Activated CD4-positive, alpha-beta T cell treated with anti-CD3 and anti-CD28 coated beads, Interleukin-2, amount 10 ng/mL, durations not matched to agents 7 days and 5 days (primary cell): ENCODE measurements at places on chromosomes 5 and 9.

GRCh38 chr9:23123048-23123632 is 676.5 kb downstream of the DMRTA1 start:
- no peak for DNase-seq

DNA sequence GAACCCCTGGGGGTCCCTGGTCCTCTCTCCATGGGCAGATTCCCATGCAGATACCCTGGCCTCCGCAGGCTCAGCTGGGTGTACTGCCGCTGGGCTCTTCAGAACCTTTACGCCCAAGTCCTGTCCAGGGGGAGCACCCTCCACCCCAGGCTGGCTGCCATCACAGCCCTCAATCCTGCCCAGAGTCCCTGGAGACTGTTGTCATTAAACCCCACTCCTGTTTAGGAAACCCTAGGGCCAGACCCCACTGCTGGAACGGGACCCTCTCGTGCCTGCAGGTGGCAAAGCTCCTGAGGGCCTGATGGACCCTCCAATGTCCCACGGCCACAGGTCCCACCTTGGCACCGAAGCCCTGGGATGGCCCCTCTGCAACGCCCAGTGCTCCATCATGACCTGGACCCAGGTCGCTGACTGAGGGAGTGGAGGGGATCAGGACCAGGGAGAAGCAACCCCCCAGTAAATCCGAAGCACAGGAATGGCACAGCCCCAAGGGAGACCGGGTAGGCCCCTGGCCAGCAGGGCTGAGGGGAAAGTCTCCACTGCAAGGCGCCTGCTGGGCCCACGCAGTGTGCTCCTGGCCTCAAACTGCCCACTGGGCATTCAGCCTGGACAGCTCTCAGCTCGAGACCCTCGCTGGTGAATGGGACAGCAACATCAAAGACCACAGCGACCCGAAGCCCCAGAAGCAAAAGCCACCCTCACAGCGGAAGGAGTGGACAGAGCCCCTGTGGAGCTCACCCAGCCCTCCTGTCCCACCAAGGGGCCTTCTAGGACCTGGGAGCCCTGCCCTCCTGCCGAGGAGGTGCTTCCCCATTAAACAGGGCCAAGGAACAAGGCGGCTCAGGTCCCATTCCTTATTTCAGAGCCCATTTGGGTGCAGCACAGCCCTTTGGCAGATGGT is 8.3 kb downstream of the ZDHHC11B start:
- DNase-seq = no peak

DNA sequence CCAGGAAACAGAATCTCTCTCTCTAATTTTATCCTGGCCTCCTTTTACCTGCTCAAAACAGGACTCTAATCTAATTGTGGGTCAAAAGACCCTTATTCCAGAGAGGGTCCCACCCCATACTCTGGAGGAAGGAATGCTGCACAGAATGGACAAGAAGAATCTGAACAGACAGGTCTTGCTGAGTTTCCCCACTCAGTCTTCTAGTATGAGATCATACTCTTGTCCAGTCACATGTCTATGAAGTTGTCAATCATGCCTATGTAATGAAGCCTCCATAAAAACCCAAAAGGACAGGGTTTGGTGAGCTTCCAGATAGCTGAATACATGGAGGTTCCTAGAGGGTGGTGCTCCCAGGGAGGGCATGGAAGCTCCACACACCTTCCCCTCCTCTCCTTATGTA is 123.9 kb upstream of the FER start:
- DNase-seq = no peak

DNA sequence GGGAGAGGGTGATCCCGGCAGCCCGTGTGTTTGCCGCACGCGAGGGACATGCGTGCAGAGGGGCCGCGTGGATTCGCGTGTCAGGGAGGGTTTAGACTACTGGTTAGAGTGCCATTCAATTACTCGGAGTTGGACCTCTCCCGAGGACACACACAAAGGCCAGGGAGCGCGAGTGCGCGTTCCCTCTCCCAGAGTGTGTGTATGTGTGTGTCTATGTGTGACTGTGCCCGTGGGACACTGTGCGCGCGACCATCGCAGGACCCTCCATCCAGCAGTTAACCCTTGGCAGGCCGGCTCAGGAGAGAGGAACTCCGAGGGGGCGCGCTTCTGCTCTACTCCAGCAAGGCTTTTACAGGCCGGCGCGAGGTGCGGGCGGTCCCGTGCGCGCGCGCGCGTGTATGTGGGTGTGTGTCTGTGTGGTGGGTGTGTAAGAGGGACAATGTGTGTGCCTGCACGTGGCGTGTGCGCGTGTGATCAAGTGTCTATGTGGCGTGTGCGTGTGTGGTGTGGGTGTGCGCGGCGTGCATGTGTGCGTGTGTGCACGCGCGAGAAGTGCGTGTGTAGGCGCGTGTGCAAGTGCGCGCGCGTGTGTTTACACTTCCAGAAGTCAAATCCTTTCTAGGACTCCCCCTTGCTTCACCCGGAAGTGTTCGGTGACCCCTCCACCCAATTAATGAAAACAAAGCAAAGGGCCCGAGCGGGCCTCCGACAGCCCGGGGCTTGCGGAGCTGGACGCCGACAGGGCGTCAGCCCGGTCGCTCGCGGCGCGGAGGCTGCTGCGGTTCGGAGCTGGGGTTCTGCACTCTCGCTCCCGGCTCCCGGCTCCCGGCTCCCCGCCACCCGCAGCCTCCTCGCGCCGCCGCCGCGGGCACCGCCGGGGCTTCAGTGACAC is 75.3 kb upstream of the TBCA start:
- no peak for DNase-seq

- no peak for DNase-seq
Measured at GRCh38 chr5:133292300-133292699, 240.5 kb downstream of the HSPA4 start.

- DNase-seq = no peak
Measured at GRCh38 chr9:135343136-135343535, 136.4 kb upstream of the PPP1R26 start.

DNA sequence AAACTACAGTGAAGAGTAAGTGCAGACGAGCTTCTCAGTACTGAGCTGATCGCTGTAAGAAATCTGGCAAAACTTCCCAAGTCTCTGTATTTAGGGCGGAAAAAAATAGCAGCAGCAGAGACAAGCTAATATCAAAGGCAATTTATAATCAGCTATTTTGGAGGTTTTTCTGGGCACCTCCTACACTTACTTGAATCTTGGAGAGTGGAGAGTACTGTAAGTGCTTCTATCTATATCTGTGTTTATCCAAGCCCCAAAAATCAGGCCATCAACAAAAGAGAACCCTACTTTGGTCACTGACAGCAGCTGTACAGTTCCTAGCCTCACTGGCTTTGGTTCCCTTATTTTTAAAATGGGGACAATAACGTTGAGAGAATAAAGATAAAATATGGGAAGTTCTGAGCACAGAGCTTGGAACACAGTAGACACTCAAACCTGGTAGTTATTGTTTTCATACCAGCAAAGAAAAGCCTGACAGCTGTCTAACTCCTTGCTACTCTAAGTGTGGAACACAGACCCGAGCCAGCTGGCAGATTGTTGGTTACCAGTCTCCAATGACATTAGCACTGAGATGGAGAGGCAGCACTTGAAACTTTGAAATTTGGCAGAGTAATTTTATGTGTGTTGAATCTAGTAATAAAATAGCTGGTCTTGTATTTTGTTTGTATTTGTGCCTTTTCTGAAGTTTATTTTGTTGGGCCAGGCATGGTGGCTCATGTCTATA is 96.0 kb upstream of the SLC28A3 start:
- DNase-seq = no peak

- DNase-seq = no peak
Measured at GRCh38 chr5:82388181-82388580, 110.0 kb upstream of the RPS23 start.

DNA sequence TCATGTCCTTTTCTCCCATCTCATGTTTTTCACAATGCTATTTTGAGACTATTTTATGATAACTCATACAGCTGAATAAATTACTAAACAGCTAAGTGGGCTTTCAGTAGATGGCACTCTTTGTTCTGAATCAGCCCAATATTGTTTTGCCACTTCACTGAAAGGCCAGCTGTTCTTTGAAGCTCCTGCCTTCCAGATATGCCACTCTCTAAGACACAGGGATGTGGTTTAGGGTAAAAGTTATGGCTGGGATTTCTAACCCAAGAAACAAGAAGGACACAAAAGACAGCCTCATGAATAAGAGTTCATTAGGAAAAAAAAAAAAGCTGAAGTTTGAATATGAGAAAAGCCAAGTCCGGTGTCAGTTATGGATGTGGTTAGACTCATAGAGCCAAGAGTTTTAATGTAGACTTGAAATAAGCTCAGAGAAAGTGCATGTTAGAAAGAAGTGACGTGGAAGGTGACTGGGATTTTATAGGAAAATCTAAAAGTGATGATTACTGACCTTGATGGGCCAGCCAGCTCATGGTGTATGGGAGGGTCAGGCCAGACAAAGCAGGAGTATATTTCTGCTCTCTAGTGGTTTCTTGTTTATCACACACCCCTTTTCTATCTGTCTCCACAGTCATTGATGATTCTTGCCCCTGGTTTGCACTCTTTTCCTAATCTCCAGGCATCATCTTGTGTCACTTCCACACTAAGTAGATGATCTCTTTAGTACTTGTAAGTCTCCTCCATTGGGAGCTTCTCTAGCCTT is 488.5 kb downstream of the NR2F1-AS1 start:
- DNase-seq = no peak

DNA sequence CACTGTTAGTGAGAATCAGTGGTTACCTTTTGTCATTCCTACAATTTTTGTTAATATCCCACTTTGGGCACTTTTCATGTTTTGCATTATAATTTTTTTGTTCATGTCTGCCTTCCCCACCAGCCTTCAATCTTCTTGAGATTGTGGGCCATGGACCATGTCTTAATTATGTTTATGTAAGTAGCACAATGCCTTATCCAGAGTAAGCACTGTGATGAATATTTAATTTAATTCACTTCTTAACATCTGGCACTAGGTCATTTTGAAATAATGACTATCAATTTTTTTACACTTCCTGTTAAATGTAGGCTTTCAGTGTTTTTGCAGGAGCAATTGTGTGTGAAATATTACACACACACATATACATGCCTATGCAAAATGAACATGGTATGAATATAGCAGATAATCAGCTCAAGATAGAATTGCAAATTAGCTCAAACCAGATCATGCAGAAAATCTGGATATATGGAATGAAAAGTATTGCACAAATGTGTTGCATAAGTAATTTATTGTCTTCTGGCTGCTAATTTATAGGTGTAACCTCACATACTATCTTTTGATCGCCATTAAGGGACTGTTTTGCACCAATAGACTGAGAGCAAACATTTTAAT is 5.3 kb upstream of the SHOC1 start:
- no peak for DNase-seq

- DNase-seq = no peak
Measured at GRCh38 chr5:1665231-1665630, 134.4 kb downstream of the MRPL36 start.

DNA sequence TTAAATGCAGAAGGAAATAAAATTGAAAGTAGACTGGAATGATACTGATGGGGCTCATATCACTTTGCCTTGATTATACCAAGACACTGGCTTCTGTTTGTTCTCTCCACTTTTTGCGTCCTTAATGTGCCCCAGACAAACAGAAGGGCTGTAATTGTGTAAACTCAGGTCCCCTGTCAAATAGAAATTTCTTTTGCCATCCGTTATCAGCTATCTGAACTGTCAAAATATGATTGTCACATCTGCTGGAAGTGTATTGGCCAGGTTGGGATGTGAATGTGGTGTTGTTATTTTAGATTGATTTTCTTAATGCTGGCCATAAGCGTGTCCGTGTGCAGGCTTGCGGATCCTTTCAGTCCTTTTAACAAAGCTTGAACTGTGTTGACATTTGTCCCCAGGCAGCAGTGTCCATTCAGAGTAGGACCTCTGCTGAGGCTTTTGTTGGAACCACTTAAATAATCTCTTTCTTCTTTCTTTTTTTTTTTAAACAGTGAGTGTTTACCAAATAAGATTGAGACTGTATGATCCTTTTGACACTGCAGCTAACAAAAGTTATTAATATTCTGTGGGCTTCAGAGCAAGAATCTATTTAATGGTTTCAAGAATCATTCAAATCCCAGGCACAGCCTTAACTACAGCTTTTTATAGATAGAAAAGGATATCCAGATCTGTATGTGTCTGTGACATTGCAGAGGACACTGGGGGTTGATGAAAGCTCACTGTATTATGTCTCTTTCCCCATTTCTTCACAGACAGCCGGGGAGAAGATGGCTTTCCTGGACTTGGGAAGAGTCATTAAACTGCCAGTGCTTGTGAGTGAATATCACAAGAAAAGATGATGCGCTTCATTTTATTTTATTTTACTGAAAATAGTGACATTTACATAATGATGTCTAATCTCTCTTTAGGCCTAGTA is 171.7 kb downstream of the ZNF608 start:
- DNase-seq = no peak

DNA sequence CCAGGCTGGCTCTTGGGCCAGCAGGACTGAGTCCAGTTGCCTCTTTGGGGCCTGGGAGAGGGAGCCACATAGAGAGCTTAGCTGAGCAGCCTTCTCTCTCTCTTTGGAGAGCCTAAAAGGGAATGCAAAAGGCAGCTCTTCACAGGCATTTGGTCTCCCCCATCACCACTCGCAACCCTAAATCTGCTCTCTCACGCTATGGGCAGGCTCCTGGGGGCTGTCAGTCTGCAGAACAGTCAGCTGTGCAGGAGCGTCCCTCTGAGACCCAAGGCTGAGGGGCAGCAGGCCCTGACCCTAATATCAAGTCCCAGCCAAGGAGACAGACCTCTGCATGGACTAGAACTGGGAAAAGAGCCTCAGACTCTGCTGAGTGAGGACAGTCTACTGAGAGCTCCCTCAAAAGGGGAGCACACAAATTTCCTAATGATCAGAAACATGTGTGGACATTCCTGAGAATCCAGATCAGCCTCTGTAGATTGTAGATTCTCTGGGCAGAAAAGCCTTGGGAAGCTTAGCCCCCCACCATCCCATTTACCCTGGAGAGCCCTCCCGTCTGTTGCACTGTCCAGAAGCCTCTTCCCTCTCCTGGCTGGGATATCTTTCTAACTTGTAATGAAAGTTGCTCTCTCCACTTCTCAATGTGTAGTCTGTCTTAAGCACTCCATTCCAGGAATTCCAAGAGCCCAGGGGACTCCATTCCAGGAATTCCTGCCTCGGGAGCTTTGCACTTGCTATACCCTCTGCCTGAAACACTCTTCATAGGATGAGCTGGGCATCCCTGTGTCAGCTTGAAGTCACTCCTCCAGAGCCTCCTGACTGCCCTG is 79.4 kb downstream of the FAM114A2 start:
- no peak for DNase-seq

- DNase-seq = no peak
Measured at GRCh38 chr9:35397216-35397698, 92.7 kb upstream of the RUSC2 start.

DNA sequence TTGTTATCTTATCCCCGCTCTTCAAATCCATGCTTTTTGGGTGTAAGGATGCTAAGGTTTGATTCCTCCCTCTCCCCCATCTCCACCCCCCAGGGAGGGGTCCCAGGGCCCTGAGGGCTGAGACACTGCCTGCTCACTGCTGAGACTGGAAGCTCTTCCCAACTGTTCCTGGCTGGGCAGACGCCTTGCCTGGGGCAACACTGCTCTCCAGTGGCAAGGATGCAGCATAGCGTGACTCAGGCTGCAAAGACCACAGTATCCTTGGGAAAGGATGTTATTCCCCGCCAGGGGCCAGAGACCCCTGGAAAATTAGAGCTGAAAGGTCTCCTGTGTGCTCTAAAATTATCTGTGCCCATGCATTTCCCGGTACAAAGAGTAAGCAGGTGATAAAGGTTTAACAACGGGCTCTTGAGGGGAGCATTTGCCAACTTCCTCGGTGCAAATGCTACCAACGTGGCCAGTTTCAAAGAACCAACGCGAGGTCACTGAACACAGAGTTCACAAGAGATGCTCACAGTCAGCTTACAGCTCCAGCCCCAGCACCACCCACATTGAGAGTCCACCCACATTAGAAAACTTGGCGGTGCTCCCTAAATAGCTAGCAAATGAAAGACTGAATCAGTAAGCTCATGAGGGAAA is 271.9 kb downstream of the NSG2 start:
- DNase-seq = no peak

- DNase-seq = no peak
Measured at GRCh38 chr5:142149363-142149762, 40.8 kb downstream of the NDFIP1 start.
